Activated CD4-positive, alpha-beta T cell treated with anti-CD3 and anti-CD28 coated beads for 1 hour (primary cell): ENCODE measurements at places on chromosomes 12 and 14.

DNA sequence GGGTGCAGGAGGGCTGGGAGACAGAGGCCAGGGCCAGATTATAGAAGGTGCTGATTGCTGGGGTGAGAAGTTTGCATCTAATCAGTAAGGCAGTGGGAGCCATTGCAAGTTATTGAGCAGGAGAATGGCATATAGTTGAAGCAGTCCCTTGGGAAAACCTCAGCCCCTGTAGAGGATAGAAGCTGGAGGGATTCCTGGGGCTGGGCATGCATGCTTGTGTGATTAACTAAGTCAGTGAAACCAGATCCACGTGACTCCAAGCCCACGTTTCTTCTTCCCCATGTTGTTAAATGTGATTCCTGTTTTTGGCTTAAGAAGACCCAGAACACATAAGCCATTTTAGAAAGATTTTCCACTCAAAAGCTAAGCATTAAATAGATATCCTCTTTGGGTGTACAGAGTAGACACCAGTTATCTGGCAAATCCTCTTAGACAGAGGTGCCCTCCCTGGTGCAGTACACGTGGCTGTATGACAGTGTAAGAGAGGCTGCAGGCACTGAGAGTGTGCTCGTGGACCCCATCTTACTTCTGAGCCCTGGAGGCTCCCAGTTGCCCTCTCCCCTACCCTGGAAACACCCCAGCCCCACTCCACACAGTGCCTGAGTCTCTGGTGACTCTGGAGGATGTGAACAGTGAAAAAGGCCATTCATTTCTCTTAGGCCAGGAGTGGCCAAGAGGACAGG is 3.2 kb downstream of the C14orf132 start:
- no peak for DNase-seq

DNA sequence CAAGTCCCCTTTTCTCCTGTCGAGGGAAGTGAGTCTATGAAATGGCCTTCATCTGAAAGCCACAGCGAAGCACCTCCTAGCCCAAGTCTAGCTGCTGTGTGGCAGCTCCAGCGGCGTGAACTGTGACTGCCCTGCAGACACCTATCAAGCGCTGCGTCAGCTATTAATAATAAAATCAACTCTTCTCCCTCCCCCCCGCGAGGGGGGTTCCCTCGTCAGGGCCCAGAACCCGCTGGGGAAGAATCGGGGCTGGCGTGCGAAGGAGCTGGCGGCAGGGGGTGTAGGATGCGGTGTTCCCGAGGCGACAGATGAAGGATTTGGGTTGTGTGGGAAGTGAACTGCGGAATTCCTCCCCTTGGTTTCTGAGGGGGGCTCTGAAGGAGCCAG is 662 bp upstream of the ATP2A2 start:
- peak; percentile 44 for DNase-seq

- DNase-seq: no peak
Measured at GRCh38 chr12:51846911-51847642, 1.4 kb downstream of the FIGNL2 start.

GRCh38 chr12:64556231-64556630 is 54.1 kb upstream of the RASSF3 start:
- DNase-seq: no peak

DNA sequence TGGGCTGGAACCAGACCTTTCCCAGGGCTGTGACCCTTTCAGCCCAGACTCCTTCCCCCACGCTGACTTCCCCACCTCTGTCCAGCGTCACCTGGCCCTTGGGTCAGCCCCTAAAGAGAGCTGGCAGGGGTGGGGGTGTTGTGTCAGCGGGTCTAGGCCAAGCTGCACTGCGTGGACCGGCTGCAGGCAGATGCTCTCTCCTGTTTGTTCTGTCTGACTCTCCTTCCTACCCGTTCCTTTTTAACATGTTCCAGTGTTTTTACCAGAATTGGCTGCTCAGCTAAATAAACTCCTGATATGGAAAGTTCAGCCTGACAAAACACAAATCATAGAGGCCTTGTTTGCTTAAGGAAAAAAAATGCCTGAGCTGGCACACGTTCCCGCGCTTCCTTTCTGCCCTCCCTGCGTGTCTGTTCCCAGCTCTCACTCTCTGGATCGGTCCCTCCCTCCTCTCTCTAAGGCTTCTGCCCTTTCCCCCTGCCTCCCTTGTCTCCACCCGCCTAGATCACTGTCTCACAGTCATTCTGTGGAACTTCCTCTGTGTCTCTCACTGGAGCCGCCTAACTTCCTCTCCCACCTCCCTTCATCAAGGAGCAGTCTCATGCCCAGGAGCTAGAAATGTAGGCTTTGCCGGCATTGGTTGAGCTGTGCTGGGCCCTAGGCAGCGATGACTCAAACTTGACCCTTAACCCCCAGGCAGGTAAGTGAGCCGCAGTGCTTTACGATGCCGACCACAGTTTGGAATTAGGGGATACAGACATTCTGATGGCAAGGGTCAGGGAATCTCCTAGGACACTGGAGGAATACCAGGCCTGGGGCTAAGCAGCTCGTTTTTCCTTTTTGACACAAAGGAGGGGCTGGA is 15.5 kb upstream of the MLXIP start:
- DNase-seq: no peak

DNA sequence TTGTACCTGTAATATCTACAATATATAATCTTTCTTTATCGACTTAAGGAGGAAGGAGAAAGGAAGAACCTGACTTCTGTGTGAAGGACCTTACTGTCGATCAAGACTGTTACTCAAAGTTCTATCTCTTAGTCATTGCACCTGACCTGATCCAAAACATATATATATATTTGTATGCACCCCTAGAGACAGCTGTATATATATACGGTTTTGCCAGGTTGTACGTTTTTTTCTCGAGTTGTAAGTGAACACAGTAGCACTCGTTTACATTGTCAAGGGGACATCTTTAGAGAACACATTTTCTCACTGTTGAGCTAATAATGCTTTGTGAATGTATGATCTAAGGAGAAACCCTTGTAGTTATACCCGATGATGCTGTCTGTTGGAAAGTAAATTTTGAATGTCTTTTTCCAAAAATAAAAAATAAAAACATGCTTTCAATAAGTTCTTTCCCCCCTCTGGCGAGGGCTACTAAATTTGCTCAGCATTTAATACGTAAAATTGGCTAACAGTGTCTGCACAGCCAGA is 536 bp upstream of the SLC35E3 start:
- no peak for DNase-seq

- no peak for DNase-seq
Measured at GRCh38 chr14:89325959-89326358, 91.1 kb downstream of the FOXN3 start.

DNA sequence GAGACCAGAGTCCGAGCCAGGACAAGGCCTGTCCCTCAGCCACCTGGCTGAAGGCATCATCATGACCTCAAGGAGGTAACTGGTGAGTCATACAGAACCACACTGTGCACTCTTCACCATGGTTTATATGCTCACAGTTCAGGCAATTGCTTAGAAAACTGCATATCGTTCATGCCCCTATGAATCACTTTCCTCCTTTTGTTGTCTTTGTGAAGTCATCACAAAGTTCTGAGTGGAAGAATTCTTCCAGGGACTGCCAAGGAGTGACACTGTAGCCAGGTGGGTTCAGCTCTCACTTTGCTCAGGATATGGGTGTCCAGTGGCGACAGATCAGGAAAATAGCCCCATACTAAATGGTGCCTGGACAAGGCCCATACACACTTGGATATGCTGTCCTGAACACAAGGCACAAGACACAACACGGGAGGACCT is 92.5 kb downstream of the DPF3 start:
- DNase-seq: no peak

GRCh38 chr14:105050551-105050897 is 14.7 kb downstream of the GPR132 start:
- no peak for DNase-seq

- DNase-seq: no peak
Measured at GRCh38 chr14:56812364-56813141, 2.3 kb upstream of the OTX2 start.

- DNase-seq: no peak
Measured at GRCh38 chr12:77337362-77337761, 272.0 kb upstream of the E2F7 start.

DNA sequence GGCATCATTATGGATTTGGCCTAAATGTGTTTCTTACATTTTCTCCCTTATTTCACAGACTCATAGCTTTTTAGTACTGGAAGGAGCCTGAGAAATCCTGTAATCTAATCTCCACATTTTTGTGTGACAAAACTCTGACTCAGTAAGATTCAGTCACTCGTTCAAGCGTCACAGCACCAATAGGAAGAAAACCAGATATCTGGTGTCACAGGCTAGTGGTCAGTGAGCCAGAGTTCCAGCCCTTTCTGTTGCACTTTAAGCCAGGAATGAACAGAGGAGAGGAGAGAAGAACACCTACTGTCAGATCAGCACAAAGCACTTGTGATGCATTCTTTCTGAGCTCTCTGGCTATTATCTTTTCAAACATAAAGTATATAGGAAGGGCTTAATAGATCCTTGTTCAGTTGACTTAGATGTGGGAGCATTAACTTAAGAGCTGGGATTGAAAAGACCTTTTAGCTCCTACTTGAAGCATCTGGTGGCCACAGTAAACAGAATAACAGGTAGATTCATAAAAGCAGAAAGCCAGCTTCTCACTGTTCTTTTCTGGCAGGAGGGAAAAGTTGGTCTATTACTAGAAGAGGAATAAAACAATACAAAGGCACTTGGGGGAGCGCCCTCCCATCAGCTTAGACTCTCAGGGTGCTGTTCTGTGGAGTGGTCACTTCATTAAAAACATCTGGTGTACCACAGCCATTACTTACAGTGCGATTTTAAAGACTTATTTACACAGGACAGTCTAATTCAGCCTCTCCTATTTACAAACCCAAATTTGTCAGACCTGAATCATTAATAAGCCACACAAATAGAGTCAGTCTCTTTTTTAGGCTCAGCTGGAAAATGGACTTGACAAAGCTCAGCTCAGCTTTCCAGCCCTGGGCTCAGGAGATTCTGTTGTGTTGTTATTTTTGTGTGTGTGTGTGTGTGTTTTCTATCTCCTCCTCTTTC is 12.2 kb upstream of the NID2 start:
- no peak for DNase-seq

DNA sequence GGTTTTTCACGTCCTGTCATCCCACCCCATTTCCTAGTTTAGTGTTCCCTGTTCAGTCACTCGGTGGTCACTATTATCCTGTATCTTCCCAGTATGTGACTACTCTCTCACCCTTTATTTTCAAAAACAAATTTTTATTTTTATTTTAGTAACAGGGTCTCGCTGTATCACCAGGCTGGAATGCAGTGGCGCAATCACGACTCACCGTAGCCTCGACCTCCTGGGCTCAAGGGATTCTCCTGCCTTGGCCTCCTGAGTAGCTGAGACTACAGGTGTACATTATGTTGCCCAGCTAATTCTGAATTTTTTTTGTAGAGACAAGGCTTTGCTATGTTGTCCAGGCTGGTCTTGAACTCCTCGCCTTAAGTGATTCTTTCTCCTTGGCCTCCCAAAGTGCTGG is 20.1 kb upstream of the PRICKLE1 start:
- no peak for DNase-seq

- no peak for DNase-seq
Measured at GRCh38 chr12:126570566-126570965, 1505.3 kb downstream of the AACS start.

GRCh38 chr12:44015333-44015941 is 179.6 kb downstream of the TMEM117 start:
- no peak for DNase-seq

DNA sequence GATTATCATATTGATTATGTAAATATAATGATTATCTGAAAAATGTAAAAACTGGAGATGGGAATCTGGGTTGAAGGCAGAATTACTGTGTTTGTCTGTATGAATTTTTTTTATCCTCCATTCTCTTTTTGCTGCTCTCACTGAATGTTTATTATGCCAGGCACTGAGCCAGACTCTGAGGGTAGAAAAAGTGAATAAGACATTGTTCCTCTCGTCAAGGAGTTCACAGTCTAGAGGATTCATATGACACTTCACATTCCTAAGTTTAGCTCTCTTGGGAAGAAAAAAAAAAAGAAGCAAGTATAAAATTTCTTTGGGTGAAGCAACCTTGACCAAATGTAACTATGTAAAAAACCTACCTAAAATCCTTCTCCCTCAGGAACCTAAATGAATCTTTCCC is 120.9 kb upstream of the LMO3 start:
- DNase-seq: no peak

DNA sequence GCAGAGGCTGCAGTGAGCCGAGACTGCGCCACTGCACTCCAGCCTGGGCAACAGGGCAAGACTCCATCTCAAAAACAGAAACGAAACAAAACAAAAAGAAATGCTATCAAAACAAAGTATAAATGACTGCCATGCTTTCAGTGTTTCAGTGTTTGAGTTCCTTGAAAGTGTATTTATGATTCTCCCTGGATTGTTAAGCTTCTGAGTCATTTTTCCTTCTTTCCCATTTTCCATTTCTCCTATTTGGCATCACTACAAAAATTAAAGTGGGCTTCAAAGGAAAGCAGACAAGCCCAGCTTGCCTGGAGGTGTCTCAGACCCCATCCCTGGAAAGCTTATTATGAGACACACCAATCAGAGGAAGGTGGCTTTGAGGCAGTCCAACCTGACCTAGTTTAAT is 35.1 kb downstream of the NIN start:
- no peak for DNase-seq
